ENCODE measurements at places on chromosomes 6 and 20.

GRCh38 chr20:19210391-19211155, 1.9 kb upstream of the SLC24A3 start:
- peak; percentile 21 for DNase-seq

DNA sequence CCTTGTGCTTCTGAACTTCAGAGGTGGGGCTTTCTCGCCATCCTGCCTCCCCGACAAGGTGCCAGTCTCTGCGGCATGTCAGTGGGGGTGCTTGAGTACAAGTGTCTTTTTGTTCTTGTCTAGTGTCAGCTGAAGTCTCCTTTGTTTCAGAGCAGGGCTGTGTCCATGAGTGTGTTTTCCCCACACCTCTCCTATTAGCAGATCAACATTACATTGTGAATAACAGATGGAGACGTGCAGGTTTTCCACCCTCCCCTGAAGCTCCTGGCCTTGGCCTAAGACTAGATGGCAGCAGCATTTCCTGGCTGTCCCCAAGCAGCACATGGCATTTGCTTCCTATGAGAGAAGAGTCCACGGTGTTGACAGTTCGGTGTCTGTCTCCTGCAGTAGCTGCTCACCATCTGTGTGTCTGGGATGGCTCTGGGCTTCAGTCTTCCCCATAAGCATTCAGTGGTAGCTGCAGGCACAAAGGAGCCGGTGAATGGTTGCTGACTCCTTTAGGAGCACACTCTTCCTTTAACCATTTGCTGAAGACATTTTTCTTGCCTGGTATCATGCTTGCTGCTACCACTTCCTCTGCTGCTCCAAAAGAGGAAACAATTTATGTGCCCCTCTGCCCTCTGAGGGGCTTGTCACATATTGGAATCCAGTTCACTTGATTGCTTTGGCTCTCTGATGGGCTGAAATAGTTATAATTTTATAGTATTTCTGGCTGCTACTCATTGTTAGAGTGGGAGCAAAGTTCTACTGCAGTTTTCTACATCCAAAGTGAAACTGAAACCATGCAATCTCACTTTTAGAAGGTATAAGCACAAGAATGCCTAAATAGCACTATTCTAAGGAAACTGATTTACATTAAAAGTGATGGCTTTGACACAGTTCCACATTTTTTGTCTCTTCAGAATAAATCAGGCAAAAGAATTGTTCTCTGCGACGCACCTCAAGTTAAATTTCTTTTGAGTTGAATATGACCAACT, 913.0 kb downstream of the C6orf118 start:
- DNase-seq = peak; percentile 4

DNA sequence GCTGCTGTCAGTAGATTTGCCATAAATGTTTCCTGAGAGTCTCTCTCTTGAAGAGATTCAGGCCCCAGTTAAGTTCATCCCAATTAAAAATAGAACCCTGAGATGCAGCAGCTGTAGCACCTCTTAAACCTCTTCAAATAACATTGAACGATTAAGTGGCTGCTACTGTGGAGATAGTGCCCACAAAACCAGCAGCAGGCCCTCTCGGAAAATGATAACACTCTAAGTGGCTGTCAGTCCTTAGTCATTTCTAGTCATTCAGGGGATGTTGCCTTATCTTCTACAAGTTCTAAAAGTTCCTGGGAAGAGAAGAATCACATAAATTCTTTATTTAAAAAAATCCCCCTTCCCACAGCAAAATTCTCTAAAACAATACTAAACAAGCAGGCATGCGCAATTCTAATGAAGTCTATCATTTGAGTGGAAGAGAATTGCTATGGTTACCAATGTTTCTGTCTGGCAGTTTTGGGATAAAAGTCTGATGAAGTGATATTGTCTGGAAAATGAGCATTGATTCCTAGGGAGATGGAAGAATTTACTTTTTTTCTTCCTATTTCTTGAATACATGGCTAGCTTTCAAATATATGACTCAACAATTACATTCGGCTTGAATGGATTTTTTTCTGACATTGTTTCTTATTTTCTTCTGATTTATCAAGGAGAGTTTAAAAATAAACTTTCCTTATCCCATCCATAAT, 131.9 kb downstream of the TRMT11 start:
- DNase-seq = peak; percentile 44

- no peak for DNase-seq
Measured at GRCh38 chr6:167420858-167421766, 96.2 kb downstream of the TTLL2 start.

Measured in fibroblast of upper back skin (primary cell).